ENCODE measurements at places on chromosomes 6 and 20.
A peak's percentile ranks its signal among the peaks of the same experiment; 100 is the strongest.

DNA sequence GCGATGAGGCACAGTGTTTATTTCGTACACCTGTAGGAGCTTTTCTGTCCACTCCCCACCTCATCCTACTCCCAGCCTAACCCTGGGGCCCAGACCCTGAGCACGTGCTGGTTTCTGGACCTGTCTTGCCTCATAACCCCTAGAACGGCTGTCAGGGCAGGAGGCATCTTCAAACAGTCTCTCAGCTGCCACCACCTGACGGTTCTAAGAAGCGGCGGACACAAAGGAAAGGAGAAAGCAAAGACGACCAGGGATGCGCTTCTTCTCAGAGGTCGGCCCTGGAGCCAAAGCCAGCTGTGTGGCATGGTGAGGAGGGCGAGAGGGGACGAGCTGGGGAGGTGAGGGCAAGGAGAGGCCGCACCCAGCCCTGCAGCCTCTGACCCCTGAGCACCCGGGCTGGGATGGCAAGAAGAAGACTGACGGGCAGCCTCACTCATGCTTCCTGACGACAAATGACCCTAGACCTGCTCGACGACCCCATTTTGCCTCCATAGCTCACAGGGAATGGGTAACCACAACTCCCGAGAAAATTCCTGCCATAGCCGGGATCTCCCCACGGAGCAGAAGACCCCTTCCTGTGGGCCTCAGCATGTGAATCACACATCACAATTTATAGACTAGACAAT lies 62.1 kb downstream of the WDR27 start:
- no peak for DNase-seq

DNA sequence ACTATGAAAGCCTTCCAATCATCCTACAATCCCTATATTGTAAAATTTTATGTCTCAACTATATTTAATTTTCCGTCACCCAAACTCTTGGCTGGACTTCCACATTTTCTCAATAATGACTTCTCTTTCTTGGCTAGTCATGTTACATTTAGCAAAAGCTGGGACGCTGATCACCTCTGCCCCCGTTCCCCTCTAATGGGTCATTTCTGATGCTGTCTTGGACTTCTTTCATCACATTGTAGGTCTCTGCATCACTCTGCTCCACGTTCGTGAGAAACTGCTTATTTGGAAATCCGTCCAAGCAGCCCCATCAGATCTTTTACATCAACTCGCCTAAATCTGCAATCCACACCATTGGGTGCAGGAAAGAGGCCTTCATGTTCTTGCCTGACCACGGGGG lies 203.8 kb downstream of the MYLK4 start:
- DNase-seq: no peak

GRCh38 chr6:133977983-133978895 lies 25.2 kb downstream of the TBPL1 start:
- DNase-seq: peak; percentile 47

DNA sequence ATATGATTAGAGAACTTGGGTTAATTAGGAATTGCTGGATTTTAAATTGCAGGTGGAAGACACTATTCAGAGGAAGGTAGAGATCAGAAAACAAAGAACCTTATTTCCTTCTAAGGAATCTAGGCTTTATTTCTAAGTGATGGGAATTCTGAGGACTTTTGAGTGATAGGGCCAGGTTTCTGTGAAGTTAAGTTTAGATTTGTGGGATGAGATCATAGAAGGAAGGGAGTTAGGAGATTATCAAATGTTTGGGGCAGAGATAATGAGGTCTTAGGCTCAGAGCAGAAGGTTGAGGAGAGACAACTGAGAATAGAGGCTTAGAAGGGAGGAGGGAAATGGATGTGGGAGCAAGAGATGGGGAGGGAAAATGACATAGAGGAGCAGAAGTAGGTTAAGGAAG lies 109.7 kb upstream of the MMS22L start:
- no peak for DNase-seq

GRCh38 chr6:43077981-43078511 lies 1.9 kb downstream of the PTK7 start:
- peak; percentile 85 for DNase-seq

- no peak for DNase-seq
Measured at GRCh38 chr6:41937861-41938574, 3.6 kb downstream of the CCND3 start.

GRCh38 chr6:122953766-122954165 lies 42.3 kb upstream of the CLVS2 start:
- DNase-seq: no peak

GRCh38 chr6:101762851-101763250 lies 369.3 kb downstream of the GRIK2 start:
- no peak for DNase-seq

- DNase-seq: no peak
Measured at GRCh38 chr6:48747471-48747870, 636.5 kb upstream of the PTCHD4 start.

Measured in fibroblast of skin of scalp (primary cell).